ENCODE measurements at places on chromosomes 1 and 21. TPM values are rescaled to one million over a fixed set of nuclear protein-coding genes. Genes with fewer than 3 reads are reported as not detected.

Gene MRPL9
- 100 TPM for total RNA-seq

Gene SMIM34
- total RNA-seq = not detected

DNA sequence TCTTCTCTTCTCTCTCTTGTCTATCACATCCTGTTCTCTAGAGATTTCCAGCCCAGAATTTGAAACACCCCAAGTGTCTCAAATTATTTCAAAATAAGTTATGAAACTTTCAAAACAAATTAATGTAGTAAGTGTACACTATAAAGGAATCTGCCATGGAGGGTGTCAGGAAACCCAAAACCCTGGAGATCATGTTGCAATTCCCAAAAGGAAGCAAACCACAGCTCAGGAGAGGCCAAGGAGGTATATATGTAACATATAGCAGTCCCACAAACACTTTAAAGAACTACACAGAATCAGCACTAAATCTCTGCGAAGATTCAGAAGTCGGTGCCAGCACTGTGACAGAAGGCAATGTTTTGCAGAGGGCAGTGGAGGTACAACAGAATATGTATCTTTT lies 26.6 kb downstream of the PTPN14 start:
- no peak overlapping the region for H3K4me3 ChIP-seq
- H3K36me3 ChIP-seq = no peaks in the 10 kb centered on the region
- no peak for DNase-seq
- no peaks in the 10 kb centered on the region for H3K27me3 ChIP-seq
- no peak overlapping the region for H3K27ac ChIP-seq
- peaks cover 3% of the 10 kb centered on the region for H3K4me1 ChIP-seq

DNA sequence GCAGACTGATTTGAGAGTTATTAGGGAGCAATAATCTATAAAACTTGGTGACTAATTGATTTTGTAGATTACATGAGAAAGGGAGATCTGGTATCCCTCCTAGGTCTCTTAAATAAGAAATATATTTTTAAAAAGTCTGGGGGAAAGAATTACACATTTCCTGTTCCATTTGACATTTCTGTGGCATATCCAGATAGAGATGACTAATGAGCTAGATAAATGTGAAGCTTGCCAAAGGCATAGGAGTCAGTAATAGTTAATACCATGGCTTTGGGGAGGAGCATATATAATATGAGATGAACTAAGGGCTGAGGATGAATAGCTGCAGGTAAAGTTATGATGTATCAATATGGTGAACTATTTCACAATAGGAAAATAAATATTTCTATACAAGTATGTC lies 663.7 kb downstream of the PTPRC start:
- H3K4me1 ChIP-seq = no peaks in the 10 kb centered on the region
- no peak overlapping the region for H3K4me3 ChIP-seq
- H3K27me3 ChIP-seq = no peaks in the 10 kb centered on the region

GRCh38 chr1:79295967-79296366 lies 289.4 kb upstream of the ADGRL4 start:
- H3K27me3 ChIP-seq = no peaks in the 10 kb centered on the region
- no peak overlapping the region for H3K4me3 ChIP-seq
- DNase-seq = no peak

DNA sequence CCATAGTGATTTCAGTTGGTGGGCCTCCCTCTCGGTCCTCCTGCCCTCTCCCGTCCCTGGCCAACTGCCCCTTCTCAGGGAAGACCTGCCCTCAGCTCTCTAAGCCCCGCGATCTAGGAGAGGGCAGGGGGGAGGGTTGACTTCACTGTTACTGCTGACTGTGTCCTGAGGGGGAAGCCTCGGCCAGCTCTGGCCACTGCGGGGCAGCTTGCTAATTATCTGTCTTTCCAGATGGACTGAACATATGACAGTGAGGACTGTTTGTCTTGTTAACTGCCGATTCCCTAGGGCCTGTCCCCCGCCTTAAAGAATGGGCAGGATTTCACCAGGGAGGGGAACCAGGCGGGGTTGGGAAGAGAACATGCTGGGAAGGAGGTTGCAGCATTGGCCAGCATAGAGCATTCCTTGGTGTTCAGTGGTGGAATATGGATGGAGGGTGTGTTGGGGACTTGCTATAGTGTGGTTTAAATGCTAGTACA lies 22.9 kb downstream of the NIPAL3 start:
- DNase-seq = no peak
- no peaks in the 10 kb centered on the region for H3K4me1 ChIP-seq
- H3K36me3 ChIP-seq = peaks cover 25% of the 10 kb centered on the region
- H3K27ac ChIP-seq = no peak overlapping the region

DNA sequence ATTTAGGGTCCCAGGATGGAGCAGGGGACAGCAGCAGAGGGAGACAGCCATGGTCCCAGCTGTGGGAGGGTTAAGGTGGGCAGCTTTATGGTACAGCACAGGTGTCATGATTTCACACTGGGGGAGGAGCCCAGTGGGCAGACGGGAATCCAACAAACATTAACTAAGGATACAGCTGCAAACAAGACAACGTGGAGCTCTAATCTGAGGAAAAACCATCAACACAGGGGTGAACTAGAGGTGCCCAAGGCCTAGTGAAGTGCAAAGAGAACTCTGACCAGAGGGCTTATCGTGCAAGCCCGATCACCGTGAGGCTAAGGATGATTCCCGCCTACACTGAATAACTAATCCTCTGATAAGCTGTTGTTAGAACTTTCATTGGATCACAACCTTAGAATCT lies 18.7 kb downstream of the ECE1 start:
- peaks cover 17% of the 10 kb centered on the region for H3K36me3 ChIP-seq
- no peak overlapping the region for H3K27ac ChIP-seq
- no peak overlapping the region for H3K4me3 ChIP-seq
- peaks cover 7% of the 10 kb centered on the region for H3K4me1 ChIP-seq
- no peak for DNase-seq

DNA sequence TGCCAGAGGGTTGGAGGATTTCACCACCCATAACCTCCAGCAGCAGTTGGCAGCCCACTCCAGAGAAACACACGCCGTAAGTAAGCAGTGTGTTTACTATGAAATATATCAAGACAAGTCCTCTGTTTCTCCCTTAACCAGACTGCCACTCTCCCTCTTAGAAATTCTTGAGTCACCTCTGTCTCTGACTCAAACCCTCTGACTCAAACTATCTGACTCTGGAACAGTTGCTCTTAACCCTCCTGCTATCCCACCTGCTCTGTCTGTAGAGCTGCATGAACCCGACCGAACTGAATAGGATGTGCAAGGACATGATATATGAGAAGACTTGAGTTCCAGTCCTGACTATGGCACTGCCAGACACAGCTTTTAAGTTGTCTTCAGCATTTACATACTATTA lies 14.1 kb downstream of the INPP5B start:
- no peak for DNase-seq
- H3K27me3 ChIP-seq = no peaks in the 10 kb centered on the region
- H3K36me3 ChIP-seq = no peaks in the 10 kb centered on the region
- H3K4me1 ChIP-seq = peaks cover 10% of the 10 kb centered on the region
- H3K4me3 ChIP-seq = no peak overlapping the region
- H3K27ac ChIP-seq = no peak overlapping the region

- peak; percentile 23 for DNase-seq
- H3K27me3 ChIP-seq = peaks cover 13% of the 10 kb centered on the region
- peaks cover 13% of the 10 kb centered on the region for H3K4me1 ChIP-seq
- H3K36me3 ChIP-seq = no peaks in the 10 kb centered on the region
- no peak overlapping the region for H3K27ac ChIP-seq
These were observed 2.0 kb upstream of the TRNP1 start for GRCh38 chr1:26991310-26992116.

GRCh38 chr1:211829343-211830054 lies 1.1 kb downstream of the LPGAT1 start:
- peak overlapping the region; percentile 71 for H3K4me3 ChIP-seq
- H3K4me1 ChIP-seq = peaks cover 49% of the 10 kb centered on the region
- no peaks in the 10 kb centered on the region for H3K27me3 ChIP-seq
- peak overlapping the region; percentile 39 for H3K27ac ChIP-seq
- DNase-seq = no peak

DNA sequence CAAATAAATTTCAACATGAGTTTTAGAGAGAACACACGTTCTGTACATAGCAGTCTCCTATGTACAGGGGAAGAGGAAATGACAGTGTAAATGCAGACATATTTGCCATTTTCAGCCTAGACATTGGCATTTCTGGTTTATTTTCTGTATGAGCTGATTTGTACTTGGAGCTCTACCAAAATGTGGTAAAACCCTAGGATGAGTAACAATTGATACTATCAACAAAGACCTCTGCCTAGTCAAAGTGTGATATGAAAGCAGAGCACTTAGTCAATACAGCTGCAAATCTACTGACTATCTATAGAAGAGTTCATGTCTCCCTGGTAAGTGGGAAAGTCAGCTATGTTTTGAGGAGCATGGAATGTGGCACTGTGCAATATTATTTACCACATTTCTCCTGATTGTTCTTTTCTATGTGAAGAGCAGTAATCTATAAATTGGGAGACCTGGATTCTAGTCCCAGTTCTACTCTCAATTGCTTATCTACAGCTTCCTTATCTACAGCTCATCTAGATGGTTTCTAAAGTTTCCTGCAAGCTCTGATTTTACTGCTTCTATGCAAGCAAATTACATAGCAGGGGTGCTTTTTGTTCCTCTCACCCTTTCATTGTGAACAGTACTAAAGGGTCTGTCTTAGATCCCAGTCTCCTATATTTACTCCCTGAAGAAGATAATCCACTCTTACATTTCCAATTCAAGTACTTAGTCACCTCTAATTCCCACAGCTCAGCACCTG lies 334.2 kb downstream of the NTNG1 start:
- H3K4me3 ChIP-seq = no peak overlapping the region
- no peak overlapping the region for H3K27ac ChIP-seq
- no peaks in the 10 kb centered on the region for H3K27me3 ChIP-seq
- DNase-seq = no peak
- H3K4me1 ChIP-seq = peaks cover under 1% of the 10 kb centered on the region

- no peak overlapping the region for H3K4me3 ChIP-seq
- no peaks in the 10 kb centered on the region for H3K27me3 ChIP-seq
- no peak overlapping the region for H3K27ac ChIP-seq
- no peaks in the 10 kb centered on the region for H3K36me3 ChIP-seq
These were observed 57.3 kb downstream of the RHOU start for GRCh38 chr1:228792601-228793000.

DNA sequence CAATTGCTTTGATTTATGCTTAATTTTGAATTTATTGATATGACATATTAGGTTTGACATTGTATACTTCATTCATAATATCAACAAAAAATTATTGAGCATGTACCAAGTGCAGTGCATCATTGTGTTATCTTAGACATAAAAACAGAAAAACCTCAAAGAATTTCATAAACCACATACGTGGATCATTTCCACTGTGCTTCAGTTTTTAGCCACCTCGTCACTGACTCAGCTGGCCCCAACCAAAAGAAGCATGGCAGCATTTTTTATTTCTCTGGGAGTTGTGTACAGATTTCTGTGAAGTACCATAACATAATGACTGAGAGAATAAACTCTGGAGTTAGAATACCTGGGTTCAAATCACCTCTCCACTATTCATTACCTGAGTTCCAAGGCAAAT lies 95.6 kb upstream of the C1orf87 start:
- no peak overlapping the region for H3K4me3 ChIP-seq
- H3K36me3 ChIP-seq = no peaks in the 10 kb centered on the region
- no peak overlapping the region for H3K27ac ChIP-seq
- H3K27me3 ChIP-seq = no peaks in the 10 kb centered on the region
- no peak for DNase-seq

- no peaks in the 10 kb centered on the region for H3K27me3 ChIP-seq
- no peak for DNase-seq
- no peaks in the 10 kb centered on the region for H3K4me1 ChIP-seq
- no peaks in the 10 kb centered on the region for H3K36me3 ChIP-seq
These were observed 575.8 kb upstream of the PRMT6 start for GRCh38 chr1:106480629-106481028.

- H3K4me3 ChIP-seq = no peak overlapping the region
- no peaks in the 10 kb centered on the region for H3K4me1 ChIP-seq
- H3K36me3 ChIP-seq = no peaks in the 10 kb centered on the region
- no peak overlapping the region for H3K27ac ChIP-seq
- H3K27me3 ChIP-seq = no peaks in the 10 kb centered on the region
These were observed 128.0 kb downstream of the TGFBR3 start for GRCh38 chr1:91757763-91758460.

GRCh38 chr1:201655243-201655642 lies 116.3 kb downstream of the NAV1 start:
- H3K4me1 ChIP-seq = peaks cover 5% of the 10 kb centered on the region
- no peaks in the 10 kb centered on the region for H3K36me3 ChIP-seq
- no peak for DNase-seq
- H3K4me3 ChIP-seq = no peak overlapping the region
- H3K27me3 ChIP-seq = no peaks in the 10 kb centered on the region
- H3K27ac ChIP-seq = no peak overlapping the region

- H3K27ac ChIP-seq = no peak overlapping the region
- H3K27me3 ChIP-seq = peaks cover 38% of the 10 kb centered on the region
- no peak for DNase-seq
- H3K4me3 ChIP-seq = no peak overlapping the region
These were observed 46.0 kb upstream of the SLC19A1 start for GRCh38 chr21:45588086-45588825.

- no peaks in the 10 kb centered on the region for H3K36me3 ChIP-seq
- peak overlapping the region; percentile 54 for H3K27ac ChIP-seq
- no peaks in the 10 kb centered on the region for H3K27me3 ChIP-seq
- peaks cover 13% of the 10 kb centered on the region for H3K4me1 ChIP-seq
These were observed 1.1 kb downstream of the PATJ start for GRCh38 chr1:61743431-61743705.

GRCh38 chr1:224338150-224338838 lies 8.3 kb upstream of the NVL start:
- H3K36me3 ChIP-seq = no peaks in the 10 kb centered on the region
- H3K4me1 ChIP-seq = peaks cover 11% of the 10 kb centered on the region
- no peak for DNase-seq
- no peak overlapping the region for H3K27ac ChIP-seq

Data from B cell (primary cell).